ENCODE measurements at places on chromosomes 1 and 21.

DNA sequence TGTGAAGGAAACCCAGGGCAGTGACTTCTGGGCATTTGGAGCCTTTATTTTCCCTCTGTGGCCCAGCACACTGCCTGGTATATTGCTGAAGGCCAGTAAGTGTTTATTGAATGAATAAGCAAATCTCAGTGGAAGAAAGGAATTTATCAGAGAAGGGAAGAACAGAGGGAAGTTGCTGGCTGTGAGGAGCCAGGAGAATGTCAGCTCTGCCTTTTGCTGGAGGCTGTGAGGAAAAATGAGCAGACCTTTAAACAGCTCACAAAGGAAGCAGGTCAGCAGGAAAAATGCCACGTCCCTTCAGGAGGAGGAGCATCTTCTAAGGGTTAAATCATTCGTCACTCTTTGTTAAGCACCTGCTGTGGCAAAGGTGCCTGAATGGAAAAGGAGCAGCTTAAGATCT lies 75.9 kb downstream of the GIPC2 start:
- no peak for DNase-seq

DNA sequence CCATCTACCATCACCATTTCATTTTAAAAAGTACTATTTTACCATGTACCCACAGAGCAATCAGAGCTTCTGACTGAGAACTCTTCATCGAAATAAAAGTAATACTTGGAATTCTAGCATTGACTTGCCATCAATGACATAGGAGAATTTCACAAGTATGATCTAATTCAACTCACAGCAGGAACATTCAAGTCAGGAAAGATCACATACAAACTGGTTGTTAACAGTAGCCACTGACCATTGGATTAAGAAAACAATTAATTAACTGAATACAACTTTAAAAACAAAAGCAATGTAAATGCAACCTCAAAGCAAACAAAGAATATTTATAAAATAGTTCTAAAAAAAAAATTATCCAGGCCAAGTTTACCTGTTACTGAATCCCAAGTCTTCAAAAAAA lies 18.8 kb downstream of the RNF115 start:
- no peak for DNase-seq

GRCh38 chr1:239361403-239361802 lies 25.0 kb upstream of the CHRM3 start:
- peak; percentile 91 for DNase-seq

GRCh38 chr1:24871306-24871901 lies 58.7 kb downstream of the RUNX3 start:
- no peak for DNase-seq

DNA sequence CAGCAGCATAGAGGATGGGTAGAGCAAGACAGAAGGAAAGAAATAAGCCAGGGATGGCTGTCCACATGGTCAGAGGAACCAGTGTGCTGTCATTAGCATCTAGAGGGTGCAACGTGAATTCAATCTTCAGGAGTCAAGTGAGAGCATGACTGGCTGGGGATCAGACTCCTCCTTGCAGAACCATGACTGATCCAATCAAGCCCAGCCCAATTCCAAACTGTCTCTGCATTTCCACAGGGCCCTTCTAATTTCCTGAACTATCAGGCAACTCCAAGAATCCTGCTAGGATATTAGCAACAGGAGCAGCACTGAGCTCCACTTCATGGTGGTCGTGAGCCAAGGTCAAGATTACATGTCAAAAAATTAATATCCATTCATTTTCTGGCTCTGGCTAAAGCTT lies 166.8 kb upstream of the CAMK1G start:
- DNase-seq: no peak

Measured in SW480 (cell line).